ENCODE measurements at places on chromosomes 5 and 9.

DNA sequence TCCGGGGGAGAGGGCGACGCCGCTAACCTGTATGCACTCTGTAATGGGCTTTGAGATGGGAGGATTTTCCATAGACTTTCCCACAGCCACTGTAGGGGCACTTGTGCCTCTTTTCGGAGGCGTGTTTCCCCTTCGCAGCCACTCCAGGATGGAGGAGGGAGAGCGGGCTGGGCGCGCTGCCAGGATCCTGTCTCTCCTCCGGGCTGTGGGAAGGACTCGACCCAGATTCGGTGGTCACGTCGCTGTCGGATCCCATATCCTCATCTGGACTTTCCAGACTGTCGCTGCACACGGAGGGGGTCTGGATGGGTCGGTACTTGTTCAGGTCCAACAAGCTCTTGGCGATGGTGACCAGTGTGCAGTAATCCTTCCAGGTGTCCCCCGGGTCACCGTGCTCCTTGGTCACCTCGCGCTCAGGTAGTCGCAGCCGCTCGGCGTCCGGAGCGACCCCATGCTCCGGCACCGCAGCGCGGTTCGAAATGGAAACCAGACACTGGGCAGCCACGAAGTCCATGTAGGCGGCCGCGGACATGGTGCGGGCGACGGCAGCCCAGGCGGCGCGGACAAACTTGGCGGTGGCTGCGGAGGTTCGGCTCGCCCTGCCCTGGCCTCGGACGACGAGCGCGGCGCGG is 1.5 kb downstream of the KLF9 start:
- no peak for DNase-seq

DNA sequence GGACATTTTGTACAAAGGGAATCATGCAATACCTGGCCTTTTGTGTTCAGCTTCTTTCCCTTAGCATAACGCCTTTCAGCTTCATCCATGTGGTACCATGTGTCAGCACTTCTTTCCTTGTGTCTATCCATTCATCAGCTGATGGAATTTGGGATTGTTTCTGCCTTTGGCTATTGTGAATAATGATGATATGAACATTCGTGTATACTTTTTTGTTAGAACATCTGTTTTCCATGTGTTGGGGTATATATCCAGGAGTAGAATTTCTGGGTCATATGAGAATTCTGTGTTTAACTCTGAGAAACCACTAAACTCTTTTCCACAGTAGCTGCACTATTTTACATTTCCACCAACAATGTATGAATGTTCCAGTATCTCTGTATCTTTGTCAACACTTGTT is 14.8 kb upstream of the PRRC2B start:
- DNase-seq: no peak

GRCh38 chr5:120141076-120141475 is 323.0 kb upstream of the PRR16 start:
- no peak for DNase-seq

DNA sequence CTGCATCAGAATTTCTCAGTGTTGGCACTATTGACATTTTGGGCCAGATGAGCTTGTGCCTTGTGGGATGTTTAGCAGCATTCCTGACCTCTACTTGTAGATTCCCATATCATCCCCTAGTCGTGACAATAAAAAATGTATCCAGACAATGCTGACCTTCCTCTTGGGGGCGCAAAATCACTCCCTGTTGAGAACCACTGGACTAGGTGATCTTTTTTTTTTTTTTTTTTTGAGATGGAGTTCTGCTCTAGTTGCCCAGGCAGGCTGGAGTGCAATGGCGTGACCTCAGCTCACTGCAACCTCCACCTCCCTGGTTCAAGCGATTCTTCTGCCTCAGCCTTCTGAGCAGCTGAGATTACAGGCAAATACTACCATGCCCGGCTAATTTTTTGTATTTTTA is 22.6 kb downstream of the STXBP1 start:
- no peak for DNase-seq

DNA sequence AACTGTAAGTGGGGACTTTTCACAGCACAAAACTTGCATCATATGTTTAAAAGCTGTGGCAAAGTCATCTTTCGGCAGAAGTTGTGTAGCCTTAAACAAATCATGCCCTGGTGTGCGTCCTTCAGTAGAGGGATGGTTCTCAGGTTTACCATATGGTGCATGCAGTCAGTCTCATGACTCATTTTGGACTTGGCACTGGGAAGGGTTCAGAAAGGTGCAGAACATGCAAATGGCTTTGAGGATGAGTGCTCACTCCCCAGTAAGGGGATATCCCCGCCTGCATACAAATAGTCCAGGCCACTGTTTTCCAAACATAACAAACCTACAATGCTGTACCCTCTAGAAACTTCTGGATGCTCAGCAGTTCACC is 260.3 kb downstream of the NDUFS4 start:
- DNase-seq: no peak
